Left lung (tissue), 14 donors: ENCODE measurements at places on chromosomes 1 and 21.

- no peaks in the 10 kb centered on the region for H3K27me3 ChIP-seq
- no peak overlapping the region for H3K27ac ChIP-seq
- H3K36me3 ChIP-seq, result no peaks in the 10 kb centered on the region
- H3K4me3 ChIP-seq, result no peak overlapping the region
Measured at GRCh38 chr1:38533772-38534472, 325.6 kb downstream of the RRAGC start.

DNA sequence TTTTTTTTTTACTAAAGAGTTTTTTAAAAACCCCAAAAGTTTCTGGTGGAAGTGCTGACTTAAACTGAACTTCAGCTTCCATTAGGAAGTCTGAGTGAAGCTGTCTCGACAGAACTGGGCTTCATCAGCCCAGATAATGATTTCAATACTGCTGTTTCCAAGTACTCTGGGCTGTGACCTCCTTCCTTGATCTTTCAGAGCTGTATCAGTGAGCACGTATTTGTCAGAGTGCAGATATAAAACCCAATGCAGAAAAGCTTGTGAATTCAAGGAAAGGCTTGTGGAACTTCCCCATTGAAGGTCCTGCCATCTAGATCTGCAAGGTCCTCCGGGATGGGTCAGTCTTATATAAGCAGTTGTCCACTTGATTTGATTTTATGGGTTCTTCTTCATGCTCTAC is 50.1 kb upstream of the RGS21 start:
- H3K36me3 ChIP-seq, result no peaks in the 10 kb centered on the region
- no peak overlapping the region for H3K27ac ChIP-seq
- H3K4me1 ChIP-seq, result no peaks in the 10 kb centered on the region
- DNase-seq, result no peak
- no peak overlapping the region for H3K4me3 ChIP-seq
- H3K27me3 ChIP-seq, result no peaks in the 10 kb centered on the region

GRCh38 chr1:100868364-100868995 is 26.2 kb downstream of the EXTL2 start:
- H3K4me3 ChIP-seq, result no peak overlapping the region
- H3K27ac ChIP-seq, result no peak overlapping the region
- no peaks in the 10 kb centered on the region for H3K36me3 ChIP-seq
- no peaks in the 10 kb centered on the region for H3K27me3 ChIP-seq

DNA sequence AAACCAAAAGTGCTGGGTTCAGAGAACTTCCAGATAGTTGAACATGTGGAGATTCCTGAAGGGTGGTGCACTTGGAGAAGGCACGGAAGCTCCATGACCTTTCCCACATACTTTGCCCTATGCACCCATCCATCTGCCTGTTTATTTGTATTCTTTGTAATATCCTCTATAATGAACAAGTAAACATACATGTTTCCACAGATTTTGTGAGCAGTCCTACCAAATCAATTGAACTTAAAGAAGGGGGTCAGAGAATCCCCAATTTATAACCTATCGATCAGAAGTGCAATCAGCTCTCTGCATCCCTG is 121.4 kb downstream of the ADSS2 start:
- no peaks in the 10 kb centered on the region for H3K27me3 ChIP-seq
- H3K4me1 ChIP-seq, result no peaks in the 10 kb centered on the region
- H3K36me3 ChIP-seq, result no peaks in the 10 kb centered on the region
- H3K27ac ChIP-seq, result no peak overlapping the region

DNA sequence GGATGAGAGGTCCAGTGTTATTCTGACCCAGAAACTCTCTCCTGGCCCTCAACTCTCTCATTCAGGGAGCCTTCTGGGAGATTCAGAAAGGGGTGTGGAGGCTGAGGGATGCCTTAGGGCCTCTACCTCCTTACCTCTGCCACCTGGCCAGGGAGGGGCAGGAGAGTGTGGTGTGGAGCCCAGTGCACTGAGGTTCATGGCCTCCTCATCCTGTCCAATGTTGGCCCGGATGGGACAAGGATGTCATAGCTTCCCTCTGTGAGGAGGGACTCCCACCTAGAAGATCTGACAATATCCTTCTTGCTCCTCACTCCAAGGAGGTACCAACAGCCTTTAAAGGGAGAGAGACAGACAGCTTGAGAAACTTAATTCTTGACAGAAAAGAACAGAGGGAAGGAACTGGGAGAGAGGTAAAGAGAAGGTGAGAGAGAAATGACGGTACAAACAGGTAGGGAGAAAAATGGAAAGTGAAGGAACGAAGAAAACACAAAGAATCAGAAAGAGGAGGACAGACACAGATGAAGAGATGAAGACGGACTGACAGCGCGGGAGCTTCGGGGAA is 779 bp downstream of the BEND5 start:
- H3K27me3 ChIP-seq, result no peaks in the 10 kb centered on the region
- DNase-seq, result no peak

GRCh38 chr1:44903011-44903680 is 60.1 kb upstream of the PTCH2 start:
- no peak for DNase-seq
- no peaks in the 10 kb centered on the region for H3K27me3 ChIP-seq
- H3K36me3 ChIP-seq, result no peaks in the 10 kb centered on the region
- H3K4me1 ChIP-seq, result no peaks in the 10 kb centered on the region
- no peak overlapping the region for H3K4me3 ChIP-seq

DNA sequence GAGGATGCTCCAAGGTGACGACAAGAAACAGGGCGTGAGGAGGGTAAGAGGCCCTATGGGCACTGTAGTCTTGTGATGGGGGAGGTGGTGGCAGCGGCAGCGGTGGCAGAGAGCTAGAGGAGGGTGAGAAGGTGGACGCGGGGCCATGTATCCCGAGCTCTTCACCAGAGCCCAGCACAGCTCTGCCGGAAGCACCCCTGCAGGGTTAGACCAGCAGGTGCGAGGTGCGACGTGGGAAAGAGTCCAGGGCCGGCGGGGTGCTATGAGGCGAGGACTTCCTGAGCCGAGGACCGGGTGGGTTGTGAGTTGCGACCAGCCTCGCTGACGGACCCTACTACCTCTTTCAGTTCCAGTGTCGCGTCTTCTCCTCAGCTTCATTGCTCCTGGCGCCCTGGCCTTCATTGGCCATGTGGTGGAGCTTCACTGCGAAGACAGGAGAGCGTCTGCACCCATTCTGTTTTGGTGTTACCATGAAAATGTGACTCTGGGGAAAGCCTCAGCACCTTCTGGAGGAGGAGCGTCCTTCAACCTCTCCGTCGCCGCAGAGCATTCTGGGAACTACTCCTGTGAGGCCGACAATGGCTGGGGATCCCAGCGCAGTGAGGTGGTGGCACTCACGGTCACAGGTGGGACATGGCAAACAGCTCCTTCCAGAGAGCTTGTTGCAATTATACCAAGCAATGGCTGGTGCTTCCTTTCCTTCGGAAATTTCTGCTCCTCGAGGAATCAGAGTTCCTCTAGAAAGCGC is 67.9 kb upstream of the KIRREL1 start:
- H3K27me3 ChIP-seq, result peaks cover 4% of the 10 kb centered on the region
- peak; percentile 73 for DNase-seq
- no peak overlapping the region for H3K27ac ChIP-seq

GRCh38 chr1:116185161-116185701 is 74.0 kb downstream of the MAB21L3 start:
- no peaks in the 10 kb centered on the region for H3K27me3 ChIP-seq
- no peaks in the 10 kb centered on the region for H3K4me1 ChIP-seq
- H3K4me3 ChIP-seq, result no peak overlapping the region
- H3K36me3 ChIP-seq, result no peaks in the 10 kb centered on the region
- no peak overlapping the region for H3K27ac ChIP-seq

- H3K36me3 ChIP-seq, result peaks cover 29% of the 10 kb centered on the region
- H3K4me1 ChIP-seq, result no peaks in the 10 kb centered on the region
- H3K27me3 ChIP-seq, result no peaks in the 10 kb centered on the region
- no peak for DNase-seq
- H3K4me3 ChIP-seq, result no peak overlapping the region
Measured at GRCh38 chr1:168079761-168080160, 57.0 kb downstream of the GPR161 start.

DNA sequence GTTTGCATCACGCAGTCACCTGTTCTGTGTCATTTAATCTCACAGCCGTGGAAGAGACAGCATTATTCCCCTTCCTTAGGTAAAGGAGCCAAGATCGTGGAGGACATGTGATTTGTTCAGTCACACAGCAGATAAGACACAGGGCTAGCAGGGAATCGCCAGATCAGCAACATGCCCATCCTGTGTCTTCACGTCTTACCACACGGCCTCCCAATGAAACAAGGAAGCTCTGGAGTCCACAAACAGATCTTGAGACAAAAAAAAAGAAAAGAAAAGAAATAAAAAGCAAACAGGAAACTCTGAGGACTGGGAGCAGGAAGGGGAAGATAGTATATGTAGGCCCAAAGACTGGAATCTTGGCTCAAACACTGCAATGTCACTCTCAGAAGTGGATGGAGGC is 155.3 kb downstream of the ADSS2 start:
- H3K27ac ChIP-seq, result no peak overlapping the region
- no peaks in the 10 kb centered on the region for H3K27me3 ChIP-seq
- no peak overlapping the region for H3K4me3 ChIP-seq
- H3K36me3 ChIP-seq, result no peaks in the 10 kb centered on the region

DNA sequence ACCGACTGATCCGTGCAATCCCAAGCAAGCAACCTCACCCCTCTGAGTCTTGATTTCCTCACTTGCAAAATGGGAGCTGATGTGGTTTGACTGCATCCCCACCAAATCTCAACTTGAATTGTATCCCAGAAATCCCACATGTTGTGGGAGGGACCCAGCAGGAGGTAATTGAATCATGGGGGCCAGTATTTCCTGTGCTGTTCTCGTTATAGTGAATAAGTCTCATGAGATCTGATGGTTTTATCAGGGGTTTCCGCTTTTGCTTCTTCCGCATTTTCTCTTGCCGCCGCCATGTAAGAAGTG is 58.4 kb downstream of the FHAD1 start:
- H3K27me3 ChIP-seq, result no peaks in the 10 kb centered on the region
- no peaks in the 10 kb centered on the region for H3K4me1 ChIP-seq
- no peak for DNase-seq
- H3K4me3 ChIP-seq, result no peak overlapping the region
- no peak overlapping the region for H3K27ac ChIP-seq

DNA sequence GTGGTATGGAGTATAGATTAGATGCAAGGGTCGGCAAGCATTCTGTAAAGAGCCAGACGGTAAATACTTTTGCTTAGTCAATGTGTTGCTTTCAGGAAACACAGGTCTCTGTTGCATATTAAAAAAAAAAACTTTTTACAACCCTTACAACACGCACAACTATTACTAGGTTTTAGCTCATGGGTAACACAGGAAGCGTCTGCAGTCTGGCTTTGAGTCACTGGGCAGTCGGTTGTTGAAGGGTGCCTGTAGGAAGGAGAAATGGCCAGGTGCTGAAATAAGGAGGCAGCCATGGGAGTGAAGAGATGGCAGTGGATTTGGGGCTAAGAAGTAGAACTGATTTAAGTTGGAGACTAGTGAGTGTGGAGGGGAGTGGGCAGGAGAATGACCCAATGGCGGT is 192.1 kb downstream of the KCNJ6 start:
- H3K27me3 ChIP-seq, result no peaks in the 10 kb centered on the region
- H3K4me1 ChIP-seq, result no peaks in the 10 kb centered on the region
- no peaks in the 10 kb centered on the region for H3K36me3 ChIP-seq
- H3K4me3 ChIP-seq, result no peak overlapping the region
- DNase-seq, result no peak

DNA sequence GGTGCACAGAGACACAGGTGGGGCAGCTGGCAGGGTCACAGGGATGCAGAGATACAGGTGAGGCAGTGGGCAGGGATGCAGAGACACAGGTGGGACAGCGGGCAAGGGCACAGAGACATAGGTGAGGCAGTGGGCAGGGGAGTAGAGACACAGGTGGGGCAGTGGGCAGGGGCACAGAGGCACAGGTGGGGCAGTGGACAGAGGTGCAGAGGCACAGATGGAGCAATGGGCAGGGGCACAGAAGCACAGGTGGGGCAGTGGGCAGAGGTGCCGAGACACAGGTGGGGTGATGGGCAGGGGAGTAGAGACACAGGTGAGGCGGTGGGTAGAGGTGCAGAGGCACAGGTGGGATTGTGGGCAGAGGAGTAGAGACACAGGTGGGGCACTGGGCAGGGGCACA is 117.3 kb upstream of the KLHDC7A start:
- no peak overlapping the region for H3K4me3 ChIP-seq
- H3K27ac ChIP-seq, result no peak overlapping the region
- no peak for DNase-seq
- H3K36me3 ChIP-seq, result no peaks in the 10 kb centered on the region
- H3K27me3 ChIP-seq, result no peaks in the 10 kb centered on the region

- H3K4me3 ChIP-seq, result no peak overlapping the region
- H3K36me3 ChIP-seq, result no peaks in the 10 kb centered on the region
- H3K4me1 ChIP-seq, result no peaks in the 10 kb centered on the region
- no peaks in the 10 kb centered on the region for H3K27me3 ChIP-seq
Measured at GRCh38 chr1:59413327-59413720, 116.4 kb downstream of the FGGY start.

DNA sequence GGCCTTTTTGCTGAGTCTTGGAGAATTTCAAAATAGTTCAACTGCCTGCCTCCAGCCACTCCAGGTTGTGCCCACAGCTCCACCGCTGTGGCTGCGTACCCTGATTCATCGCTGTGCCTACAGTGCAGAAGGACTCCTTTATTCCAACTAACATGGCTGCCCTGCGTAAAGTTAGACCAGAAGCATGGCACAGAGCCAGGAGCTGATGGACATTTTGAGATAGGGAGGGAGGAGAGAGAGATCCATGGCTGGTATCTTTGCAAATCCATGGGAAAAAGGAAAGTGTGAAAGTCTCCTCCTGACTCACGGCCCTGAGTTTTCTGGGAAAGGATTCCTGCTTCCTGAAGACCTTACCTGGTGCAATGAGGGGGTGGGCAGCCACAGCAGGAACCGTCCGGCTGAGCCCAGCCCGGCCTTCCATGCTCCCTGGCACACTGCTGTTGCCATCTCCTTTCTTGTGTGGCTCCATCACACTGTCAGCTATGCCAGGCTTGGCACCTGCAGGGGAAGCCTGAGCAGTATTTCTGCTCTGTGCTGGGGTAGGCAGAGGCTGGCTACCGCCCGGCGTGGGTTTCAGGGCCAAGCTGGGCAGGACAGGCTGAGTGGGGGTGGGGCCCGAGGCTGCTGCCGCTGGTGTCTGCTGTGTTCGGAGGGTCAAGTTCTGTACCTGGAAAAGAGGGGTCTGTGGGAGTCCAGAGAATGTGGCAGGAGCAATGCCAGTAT is 46.0 kb upstream of the A3GALT2 start:
- H3K4me1 ChIP-seq, result peaks cover 33% of the 10 kb centered on the region
- H3K36me3 ChIP-seq, result no peaks in the 10 kb centered on the region
- no peak overlapping the region for H3K27ac ChIP-seq
- DNase-seq, result no peak
- H3K27me3 ChIP-seq, result no peaks in the 10 kb centered on the region

GRCh38 chr1:6935361-6935883 is 150.2 kb downstream of the CAMTA1 start:
- H3K4me3 ChIP-seq, result no peak overlapping the region
- no peak overlapping the region for H3K27ac ChIP-seq
- no peaks in the 10 kb centered on the region for H3K36me3 ChIP-seq
- no peak for DNase-seq
- H3K4me1 ChIP-seq, result no peaks in the 10 kb centered on the region

GRCh38 chr1:154955039-154955717 is 721 bp downstream of the PBXIP1 start:
- peak overlapping the region; percentile 50 for H3K4me3 ChIP-seq
- no peaks in the 10 kb centered on the region for H3K36me3 ChIP-seq
- H3K27me3 ChIP-seq, result no peaks in the 10 kb centered on the region
- DNase-seq, result no peak
- peak overlapping the region; percentile 88 for H3K27ac ChIP-seq
- peaks cover 66% of the 10 kb centered on the region for H3K4me1 ChIP-seq
